ENCODE measurements at places on chromosomes 5 and 9. TPM values are rescaled to one million over a fixed set of nuclear protein-coding genes. Genes with fewer than 3 reads are reported as not detected.

DNA sequence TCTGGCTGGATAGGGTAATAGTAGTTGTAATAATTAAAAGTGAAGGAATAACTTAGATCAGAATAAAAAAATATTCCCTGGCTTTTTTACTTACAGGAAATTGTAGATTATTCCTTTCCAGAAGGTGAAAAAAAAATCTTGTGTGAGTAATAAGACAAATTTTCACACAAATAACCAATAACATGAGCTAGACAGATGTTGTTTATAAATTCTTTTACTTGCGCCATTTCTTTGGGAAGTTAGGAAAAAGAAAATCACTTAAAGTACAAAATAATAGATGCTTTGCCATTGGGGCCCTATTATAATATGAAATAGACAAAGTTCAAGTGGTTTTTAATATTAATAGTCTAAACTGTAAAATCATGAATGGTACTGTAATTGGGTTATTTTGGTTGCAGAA, 204.1 kb downstream of the ARRDC3 start:
- no peaks in the 10 kb centered on the region for H3K36me3 ChIP-seq
- H3K27ac ChIP-seq, result no peak overlapping the region
- no peaks in the 10 kb centered on the region for H3K4me1 ChIP-seq
- no peaks in the 10 kb centered on the region for H3K27me3 ChIP-seq
- DNase-seq, result no peak
- no peak overlapping the region for H3K4me3 ChIP-seq

DNA sequence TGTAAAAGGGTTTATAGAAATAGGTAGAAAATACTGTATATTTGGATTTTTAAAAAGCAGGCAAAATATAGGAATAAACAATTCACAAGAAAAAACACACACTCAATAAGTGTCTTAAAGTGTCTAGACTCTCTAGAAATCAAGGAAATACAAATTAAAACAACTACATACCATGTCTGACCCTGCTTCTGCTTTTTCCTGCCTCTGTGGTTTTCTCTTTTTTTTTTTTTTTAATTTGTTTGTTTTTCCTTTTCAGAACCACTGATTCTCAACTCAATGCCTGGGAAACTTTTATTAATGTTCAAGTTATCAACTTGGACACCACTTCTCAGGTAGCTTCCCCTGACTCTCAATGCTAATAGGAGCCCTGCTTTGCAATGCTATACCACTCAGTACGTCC, 25.5 kb upstream of the TAS2R1 start:
- no peaks in the 10 kb centered on the region for H3K27me3 ChIP-seq
- no peak overlapping the region for H3K27ac ChIP-seq
- H3K4me1 ChIP-seq, result no peaks in the 10 kb centered on the region
- H3K4me3 ChIP-seq, result no peak overlapping the region
- H3K36me3 ChIP-seq, result no peaks in the 10 kb centered on the region

The PCDHGA12 gene
- 1.3 TPM for total RNA-seq

GRCh38 chr5:100576217-100576751, 41.1 kb downstream of the FAM174A start:
- H3K4me1 ChIP-seq, result no peaks in the 10 kb centered on the region
- H3K36me3 ChIP-seq, result no peaks in the 10 kb centered on the region
- DNase-seq, result no peak
- H3K27ac ChIP-seq, result no peak overlapping the region
- no peaks in the 10 kb centered on the region for H3K27me3 ChIP-seq

The PCDHGB3 gene
- total RNA-seq, result 1.3 TPM

- no peaks in the 10 kb centered on the region for H3K36me3 ChIP-seq
- H3K4me1 ChIP-seq, result no peaks in the 10 kb centered on the region
- no peaks in the 10 kb centered on the region for H3K27me3 ChIP-seq
- no peak overlapping the region for H3K27ac ChIP-seq
- no peak overlapping the region for H3K4me3 ChIP-seq
These were observed 75.1 kb downstream of the PSAT1 start for GRCh38 chr9:78371981-78372380.

DNA sequence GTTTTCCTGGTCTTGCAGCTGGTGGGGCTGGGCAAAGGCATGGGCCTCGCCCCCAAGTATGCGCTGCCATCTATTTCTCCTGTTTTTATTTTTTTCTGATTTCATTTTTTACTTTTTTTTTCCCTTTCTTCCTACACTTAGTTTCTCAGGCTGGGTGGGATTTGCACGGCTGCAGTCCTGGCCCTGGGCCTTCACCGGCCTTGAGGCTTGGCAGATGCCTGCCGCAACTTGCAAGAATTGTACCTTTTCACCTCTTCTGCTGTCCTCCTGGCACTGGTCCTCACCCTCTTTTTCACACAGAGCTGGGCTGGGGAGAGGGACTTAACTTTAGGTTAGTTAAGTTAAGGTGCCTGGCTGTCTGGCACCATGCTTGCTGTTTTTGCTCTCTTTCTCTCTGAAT, 10.3 kb upstream of the IRGM start:
- H3K36me3 ChIP-seq, result no peaks in the 10 kb centered on the region
- no peaks in the 10 kb centered on the region for H3K27me3 ChIP-seq
- H3K4me1 ChIP-seq, result peaks cover 6% of the 10 kb centered on the region

DNA sequence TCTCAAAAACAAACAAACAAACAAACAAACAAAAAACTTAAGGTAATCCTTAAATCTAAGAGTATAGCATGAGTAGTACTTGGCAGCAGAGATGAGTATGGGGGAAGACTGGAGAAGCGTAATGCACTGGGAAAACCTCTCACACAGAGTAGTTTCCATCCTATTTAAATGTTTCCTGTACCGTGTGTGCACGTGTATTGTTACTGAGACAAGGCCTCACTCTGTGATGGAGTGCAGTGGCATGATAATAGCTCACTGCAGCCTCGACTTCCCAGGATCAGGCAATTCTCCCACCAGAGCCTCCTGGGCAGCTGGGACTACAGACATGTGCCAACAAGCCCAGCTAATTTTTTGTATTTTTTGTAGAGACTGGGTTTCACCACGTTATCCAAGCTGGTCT, 2.9 kb downstream of the UIMC1 start:
- no peak overlapping the region for H3K4me3 ChIP-seq
- H3K4me1 ChIP-seq, result no peaks in the 10 kb centered on the region
- no peaks in the 10 kb centered on the region for H3K36me3 ChIP-seq
- no peak for DNase-seq
